H4 (cell line): ENCODE measurements at places on chromosomes 6 and 20. TPM values are rescaled to one million over a fixed set of nuclear protein-coding genes. Genes with fewer than 3 reads are reported as not detected.
A peak's percentile ranks its signal among the peaks of the same experiment; 100 is the strongest.

Gene MEI4
- 0.14 TPM in 1 of 2 replicates, not detected in the other for total RNA-seq

Gene PPDPF
- 93.2 and 126 TPM in 2 replicates for total RNA-seq

Gene SLC44A4
- total RNA-seq: not detected in 2 replicates

- DNase-seq: no peak
These were observed 11.6 kb downstream of the MDGA1 start for GRCh38 chr6:37686111-37686510.

DNA sequence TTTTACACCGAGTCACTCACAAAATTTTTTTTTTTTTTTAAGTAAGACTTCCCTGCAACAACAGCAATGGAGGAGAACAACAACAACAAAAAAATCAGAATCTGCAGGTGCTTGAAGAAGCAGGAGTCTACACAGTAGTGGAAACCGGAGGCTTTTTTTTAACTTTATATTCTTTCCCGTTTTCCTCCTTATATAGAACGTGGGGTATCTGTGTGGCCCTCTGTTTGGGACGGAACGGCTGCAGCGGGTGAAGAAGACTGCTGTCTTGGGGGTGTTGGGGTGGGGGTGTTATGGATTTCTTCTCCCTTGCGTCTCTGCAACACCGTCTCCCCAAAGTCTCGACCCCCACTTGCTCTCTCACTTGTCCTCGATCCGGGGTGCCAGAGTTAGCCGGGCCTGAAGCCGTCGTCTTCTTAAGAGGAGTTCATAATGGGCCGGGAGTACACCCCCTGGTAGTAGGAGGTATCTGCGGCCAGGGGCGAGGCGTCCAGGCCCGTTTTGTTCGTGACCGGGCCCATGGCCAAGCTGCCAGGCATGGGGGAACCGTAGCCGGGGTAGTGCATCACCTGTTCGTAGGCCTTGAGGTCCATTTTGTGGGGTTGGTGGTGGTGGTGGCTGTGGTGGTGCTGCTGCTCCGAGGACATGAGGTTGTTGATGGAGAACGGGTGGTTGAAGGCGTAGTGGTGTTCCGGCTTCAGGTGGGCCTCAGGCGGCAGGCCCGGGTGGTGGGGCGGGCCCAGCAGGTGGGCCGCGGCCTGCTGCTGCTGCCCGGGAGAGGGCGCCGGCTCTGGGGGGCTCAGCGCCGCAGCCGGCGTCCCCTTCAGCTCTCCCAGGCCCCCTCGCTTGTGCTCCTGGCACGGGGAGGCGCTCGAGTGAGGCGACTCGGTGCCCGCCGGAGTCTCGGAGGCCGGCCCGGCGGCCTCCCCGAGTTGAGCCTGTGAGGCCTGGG lies 2.7 kb downstream of the FOXA2 start:
- no peak for DNase-seq

- DNase-seq: no peak
These were observed 757 bp upstream of the R3HDML start for GRCh38 chr20:44336086-44336485.

DNA sequence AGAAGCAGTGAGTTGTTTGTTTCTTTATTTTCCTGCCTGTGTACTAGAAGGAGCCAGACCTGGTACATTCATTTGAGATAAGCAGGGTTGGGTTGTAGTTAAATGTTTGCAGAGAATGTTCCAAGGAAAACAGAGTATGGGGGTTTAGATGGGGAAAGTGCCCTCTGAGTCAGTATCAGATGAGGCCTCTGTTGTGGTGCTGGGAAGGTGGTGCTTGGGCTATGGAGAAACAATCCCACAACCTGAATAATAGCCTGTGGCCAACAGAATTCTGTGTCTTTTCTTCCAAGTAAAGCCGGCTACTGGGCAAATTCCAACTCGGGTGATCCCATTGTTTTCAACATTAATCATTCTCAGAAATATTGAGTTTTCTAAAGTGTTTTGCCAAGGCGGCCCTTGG lies 109.3 kb downstream of the RNF144B start:
- no peak for DNase-seq

- no peak for DNase-seq
These were observed 37.7 kb upstream of the C20orf144 start for GRCh38 chr20:33624399-33624798.

- peak; percentile 98 for DNase-seq
These were observed 44.4 kb upstream of the LOC128125822 start for GRCh38 chr6:63527658-63528514.

Gene RIPOR2
- total RNA-seq: not detected in 2 replicates

- no peak for DNase-seq
These were observed 15.9 kb downstream of the RIMS1 start for GRCh38 chr6:71902261-71902660.

- peak; percentile 68 for DNase-seq
These were observed 188.1 kb downstream of the UBE3D start for GRCh38 chr6:82877213-82878195.

Gene ULBP3
- total RNA-seq: 7.6 and 8.5 TPM in 2 replicates

GRCh38 chr6:136920671-136921380 lies 1.3 kb upstream of the SLC35D3 start:
- no peak for DNase-seq

Gene TBXT
- not detected in 2 replicates for total RNA-seq

Gene HLA-C
- 804 and 844 TPM in 2 replicates for total RNA-seq

Gene GLP1R
- not detected in 2 replicates for total RNA-seq

DNA sequence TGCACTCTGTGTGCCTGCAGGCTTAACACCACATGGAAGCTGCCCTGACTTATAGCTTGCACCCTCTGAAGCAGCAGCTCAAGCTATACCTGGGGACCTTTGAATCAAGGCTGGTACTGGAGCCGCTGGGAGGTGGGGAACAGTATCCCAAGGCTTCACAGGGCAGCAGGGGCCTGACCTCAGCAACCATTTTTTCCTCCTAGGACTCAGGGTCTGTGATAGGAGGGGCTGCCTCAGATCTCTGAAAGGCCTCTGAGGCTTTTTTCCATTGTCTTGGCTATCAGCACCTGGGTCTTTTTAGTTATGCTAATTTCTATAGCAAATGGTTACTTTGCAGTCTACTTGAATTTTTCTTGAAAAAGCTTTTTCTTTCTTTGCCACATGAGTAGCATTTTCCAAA lies 80.2 kb upstream of the OPRM1 start:
- DNase-seq: no peak

Gene TRIM31
- 0.12 TPM in 1 of 2 replicates, not detected in the other for total RNA-seq

- DNase-seq: peak; percentile 98
These were observed at the start of gene RUNX2 for GRCh38 chr6:45327956-45328522. Gene RUNX2 (plus strand): TSS chr6:45328330. CDS start chr6:45328727, 397 bp downstream.

DNA sequence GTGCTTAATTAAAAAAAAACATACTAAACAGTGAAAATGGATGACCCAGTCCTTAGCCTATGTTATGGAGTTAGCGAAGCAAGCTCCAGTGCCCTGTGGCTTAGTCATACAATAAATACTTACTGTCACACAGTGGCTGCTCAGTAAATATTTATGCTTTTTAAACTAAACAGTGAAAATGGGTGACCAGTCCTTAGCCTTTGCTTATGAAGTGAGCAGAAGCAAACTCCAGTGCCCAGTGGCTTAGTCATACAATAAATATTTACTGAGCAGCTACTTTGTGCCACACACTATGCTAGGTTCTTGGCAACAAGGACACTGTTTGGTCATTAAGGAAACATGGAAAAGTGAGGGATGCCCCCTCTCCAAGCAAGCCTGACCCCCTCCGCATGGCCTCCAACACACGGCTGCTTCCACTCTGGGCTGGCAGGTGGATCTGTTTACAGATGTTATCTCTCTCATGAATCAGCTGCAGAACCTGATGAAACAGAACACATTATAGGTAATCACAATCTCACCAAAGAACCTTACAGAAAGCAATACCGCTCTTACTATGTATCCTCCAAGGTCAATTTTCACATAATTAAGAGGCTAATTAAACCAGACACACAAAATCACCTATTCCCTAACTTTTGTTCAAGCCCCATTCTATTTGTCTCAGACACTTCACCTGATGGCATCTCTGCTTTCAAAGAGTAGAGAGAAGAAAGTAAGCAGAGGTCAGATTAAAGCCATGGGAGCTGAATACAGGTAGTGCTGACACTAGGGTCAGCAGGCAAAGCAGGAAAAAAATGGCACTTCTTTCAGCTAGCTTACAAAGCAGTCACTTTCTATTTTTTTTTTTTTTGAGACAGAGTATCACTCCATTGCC lies 27.3 kb downstream of the CDK5RAP1 start:
- DNase-seq: peak; percentile 97

DNA sequence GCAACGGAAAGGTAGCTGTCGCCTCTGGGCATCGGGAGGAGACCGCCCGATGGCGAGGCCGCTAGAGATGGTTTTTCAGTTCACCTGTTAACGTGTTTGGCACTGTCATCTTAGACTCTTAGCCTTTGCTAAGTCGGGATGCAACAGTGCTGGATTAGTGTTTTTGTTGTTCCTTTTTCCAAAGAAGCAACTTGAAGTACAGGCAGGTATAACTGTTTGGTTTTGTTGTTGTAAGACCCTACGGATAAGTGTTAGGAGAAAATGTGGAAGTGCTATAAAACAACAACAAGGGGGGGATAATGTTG lies 723 bp downstream of the MANEA start:
- DNase-seq: no peak

Gene TSPYL4
- 5.8 and 6.3 TPM in 2 replicates for total RNA-seq

- no peak for DNase-seq
These were observed 239.1 kb downstream of the GRM1 start for GRCh38 chr6:146267946-146268345.

GRCh38 chr6:46419576-46420002 lies 71.7 kb downstream of the RCAN2 start:
- DNase-seq: peak; percentile 64

- peak; percentile 45 for DNase-seq
These were observed 31.1 kb downstream of the LAMA4 start for GRCh38 chr6:112223070-112223861.

Gene MAS1
- not detected in 2 replicates for total RNA-seq

Gene C20orf144
- total RNA-seq: not detected in 2 replicates

Gene NAA20
- total RNA-seq: 63.2 and 83.4 TPM in 2 replicates
